ENCODE measurements at places on chromosomes 16 and 17.

- DNase-seq = no peak
Measured at GRCh38 chr16:11511801-11512200, 74.9 kb downstream of the LITAF start.

DNA sequence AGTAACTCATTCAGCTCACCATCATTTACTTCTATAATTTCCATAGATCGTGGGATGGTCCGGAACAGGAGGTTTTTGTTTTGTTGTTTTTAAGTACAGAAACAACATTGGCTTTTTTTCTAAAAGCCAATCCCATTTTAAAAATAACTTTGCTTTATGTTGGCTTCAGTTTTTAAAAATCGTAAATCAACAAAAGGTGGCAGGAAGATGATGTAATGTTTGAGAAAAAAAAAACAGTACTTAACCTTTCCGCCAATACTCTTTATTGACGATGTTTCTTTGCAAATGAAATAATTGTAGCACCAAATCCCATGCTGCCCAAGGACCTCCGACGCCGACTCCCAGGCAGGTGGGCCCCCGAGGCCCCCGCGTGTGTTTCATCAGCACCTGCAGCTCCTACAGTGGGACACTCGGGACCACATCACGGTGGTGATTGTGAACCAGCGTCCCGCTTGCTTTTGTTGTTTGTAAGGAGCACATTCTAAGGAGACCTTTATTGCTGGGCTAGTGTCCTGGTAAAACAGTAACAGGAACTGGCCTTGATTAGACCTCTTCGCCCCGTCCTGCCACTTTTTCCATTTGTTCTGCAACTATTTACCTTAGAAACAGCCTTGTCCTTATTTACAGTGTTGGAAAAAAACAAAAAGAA is 140.2 kb upstream of the CHMP6 start:
- DNase-seq = no peak

DNA sequence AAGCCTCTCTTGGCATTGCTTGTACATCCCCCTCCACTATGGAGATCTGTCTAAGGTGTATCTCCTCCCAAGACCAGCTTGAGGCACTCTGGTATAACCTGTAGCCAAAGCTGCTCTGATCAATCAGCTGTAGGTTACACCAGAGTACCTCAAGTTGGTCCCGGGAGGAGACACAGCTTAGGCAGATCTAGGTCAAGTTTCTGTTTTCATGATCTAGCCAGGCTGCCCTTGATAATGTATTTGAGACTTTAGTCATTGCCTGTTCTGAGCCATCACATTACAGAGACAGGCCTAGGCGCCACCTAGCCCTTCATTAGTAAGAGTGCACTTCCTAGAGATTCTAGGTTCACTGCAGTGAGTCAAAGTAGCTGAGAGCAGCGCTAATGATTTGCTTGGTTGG is 31.4 kb downstream of the ASGR1 start:
- DNase-seq = no peak

GRCh38 chr17:32226886-32227285 is 38.7 kb upstream of the RHBDL3 start:
- DNase-seq = no peak

DNA sequence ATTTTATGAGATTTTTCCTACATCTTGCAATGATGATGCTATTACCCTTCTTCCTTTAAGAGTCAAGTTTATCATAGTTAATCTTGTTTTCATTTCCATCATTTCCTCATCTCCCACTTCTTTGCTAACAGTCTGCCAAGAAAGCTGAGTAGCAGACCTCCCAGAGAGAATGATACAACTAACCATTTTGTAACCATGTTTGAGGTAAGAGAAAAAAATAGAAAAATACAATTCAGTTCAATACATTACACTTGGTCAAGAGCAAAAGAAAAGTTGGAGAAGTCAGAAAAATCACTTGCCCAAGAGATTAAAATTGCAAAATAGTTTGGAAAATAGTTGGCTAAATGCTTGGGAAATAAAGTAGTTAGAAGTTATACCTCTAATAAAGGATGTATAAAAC is 154.4 kb downstream of the ABCA8 start:
- no peak for DNase-seq

GRCh38 chr16:14308368-14308723 is 237.2 kb downstream of the MRTFB start:
- no peak for DNase-seq

DNA sequence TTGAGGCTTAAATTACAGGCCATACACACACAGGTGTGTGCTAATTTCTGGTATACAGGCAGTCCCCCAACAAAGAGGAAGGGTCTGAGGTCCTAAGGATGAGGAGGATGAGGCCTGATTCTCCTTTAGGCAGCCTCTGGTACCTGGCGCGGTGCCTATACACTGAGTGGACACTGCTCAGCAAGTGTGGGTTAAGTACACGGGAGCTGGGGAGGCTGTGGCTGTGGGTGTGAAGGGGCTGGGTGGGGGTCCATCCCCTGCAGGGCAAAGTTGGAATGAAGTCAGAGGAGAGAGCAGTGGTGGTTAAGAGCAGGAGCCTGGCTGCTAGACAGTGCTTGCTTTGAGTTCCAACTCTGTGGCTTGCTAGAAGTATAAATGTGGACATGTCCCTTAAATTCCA is 10.9 kb downstream of the MRM1 start:
- DNase-seq = no peak

GRCh38 chr17:50550661-50551432 is 3.9 kb downstream of the SPATA20 start:
- DNase-seq = peak; percentile 84

DNA sequence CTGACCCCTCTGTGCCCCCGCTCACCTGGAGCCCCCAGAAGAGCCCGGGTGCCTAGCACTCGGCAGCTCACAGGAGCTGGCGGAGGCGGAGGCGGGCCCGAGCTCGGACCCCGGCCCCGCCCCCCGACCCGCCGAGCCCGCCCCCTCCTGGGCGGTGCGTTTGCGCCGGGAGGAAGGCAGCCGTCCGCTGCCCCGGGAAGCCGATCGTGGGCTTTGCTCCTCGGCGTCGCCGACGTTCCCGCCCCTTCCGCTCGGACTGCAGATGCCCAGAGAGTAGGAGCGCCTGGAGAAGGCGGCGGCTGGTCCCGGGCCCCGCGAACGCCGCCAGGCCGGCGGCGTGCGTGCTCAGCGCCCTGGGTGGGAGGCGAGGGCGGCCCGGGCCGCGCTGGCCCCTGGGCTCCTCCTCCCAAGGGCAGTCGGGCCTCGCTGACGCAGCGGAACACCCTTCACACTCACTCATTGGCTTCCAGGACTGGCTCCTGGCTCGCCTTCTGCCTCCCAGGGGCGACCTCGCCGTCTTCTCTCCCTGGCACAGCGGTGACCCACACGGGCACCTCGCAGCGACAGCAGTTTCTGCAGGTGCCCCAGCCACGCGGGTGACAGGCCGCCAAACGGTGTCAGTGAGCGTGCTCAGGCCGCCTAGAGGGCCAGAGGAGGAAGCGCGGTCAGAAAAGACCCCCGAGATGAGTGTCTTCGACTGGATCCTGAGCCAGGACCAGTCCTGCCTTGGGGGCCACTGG is at the start of gene PLSCR3:
PLSCR3 (minus strand) TSS at position 74 of the 740 bp plus-strand sequence. CDS start 415 bp downstream, outside the sequence.
- peak; percentile 87 for DNase-seq

DNA sequence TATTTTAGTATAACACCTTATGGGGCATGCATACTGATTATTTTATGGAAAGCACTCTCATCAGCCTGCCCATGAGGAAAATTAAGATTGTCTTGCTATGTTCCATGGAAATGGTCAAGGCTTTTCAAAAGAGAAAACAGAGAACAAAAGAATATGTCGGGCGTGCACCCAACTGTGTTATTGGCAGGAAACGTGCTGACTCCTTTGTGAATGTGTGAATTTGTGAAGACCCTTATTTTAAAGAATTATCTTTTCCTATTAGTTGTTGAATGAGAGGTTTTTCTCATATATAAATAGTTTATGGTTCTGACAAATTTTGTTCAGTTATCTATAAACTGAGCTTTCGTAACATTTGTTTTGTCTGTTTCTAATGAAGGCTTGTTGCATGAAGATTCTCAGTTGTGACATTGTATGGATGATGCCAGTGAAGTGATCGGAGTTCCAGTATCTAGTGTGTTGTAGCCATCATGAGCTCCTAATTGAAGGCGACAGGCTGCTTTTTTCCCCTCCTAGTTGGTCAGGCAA is 180.0 kb downstream of the BCAS3 start:
- DNase-seq = no peak

All from tibial artery (tissue), 4 donors.